NB4 (cell line): ENCODE measurements at places on chromosomes 12 and 14.

DNA sequence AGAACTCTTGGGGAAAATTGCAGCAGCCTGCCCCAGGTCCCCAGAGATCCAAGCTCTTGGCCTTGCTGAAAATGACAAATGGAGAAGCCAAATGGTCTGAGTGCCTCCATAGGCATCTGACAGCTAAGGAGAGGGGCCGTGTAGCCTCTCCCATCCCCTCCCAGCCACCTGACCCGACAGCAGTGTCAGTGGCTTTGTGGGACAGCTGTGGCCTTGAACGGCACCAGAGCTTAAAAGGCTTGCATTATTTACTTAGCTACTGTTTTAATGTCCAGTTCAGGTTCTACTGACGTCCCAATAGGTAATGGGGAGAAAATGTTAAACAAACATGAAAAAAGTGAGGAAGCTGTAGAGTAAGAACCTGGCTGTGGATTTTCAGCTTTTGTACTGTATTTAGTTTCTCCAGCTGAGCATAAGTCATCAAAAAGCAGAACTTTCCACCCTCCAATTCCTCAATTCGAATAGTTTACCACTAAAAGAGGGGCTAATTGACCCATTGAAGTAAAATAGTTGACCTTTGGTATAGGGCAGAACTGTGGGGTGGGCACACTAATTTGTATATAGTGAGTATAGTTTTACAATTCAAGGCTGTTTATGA, 50.0 kb downstream of the FOS start:
- DNase-seq = no peak

GRCh38 chr12:68118096-68118755, 41.3 kb downstream of the IFNG start:
- no peak for DNase-seq

- no peak for DNase-seq
Measured at GRCh38 chr12:127898616-127899015, 368.4 kb upstream of the TMEM132C start.

DNA sequence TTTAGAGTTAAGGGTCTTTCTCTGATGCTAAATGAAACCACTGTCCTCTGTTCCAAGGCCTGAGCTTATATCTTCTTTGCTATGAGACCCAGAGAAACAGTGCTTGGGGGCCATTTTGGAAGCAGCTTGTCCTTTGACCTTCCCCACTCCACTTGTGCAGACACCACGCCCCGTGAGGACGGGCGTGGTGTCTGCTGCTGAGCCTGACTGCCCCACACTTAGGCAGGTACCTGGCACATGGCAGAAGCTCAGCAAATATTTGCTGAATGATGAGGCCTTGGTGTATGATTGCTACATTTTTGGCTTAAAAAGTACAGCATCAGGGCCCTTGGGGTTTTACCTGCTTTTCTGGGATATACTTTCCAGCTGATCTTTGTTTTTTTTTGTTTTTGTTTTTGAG, 69.9 kb downstream of the RASSF3 start:
- no peak for DNase-seq

- no peak for DNase-seq
Measured at GRCh38 chr12:131482686-131483085, 228.2 kb upstream of the SFSWAP start.

DNA sequence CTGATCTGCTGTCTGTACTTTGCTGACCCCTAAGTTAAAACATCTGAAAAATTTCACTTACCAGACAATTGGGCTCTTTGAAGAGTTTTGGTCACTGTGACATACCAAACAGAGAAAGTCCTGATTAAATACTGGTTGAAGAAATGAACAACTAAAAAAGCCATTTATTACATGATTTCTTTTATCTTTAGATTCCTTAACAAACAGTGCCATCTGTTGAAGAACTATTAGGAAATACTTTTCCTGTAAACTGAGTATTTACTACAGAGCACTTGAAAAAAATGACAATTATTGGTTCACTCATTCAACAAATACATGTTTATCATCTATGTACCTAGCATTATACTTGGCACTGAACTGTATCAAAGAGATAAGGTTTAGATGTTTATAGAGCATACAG, 6.5 kb upstream of the WASHC4 start:
- peak; percentile 24 for DNase-seq

GRCh38 chr12:111677186-111677585, 8.6 kb downstream of the BRAP start:
- no peak for DNase-seq

- no peak for DNase-seq
Measured at GRCh38 chr12:24500831-24501230, 448.1 kb downstream of the BCAT1 start.

- DNase-seq = no peak
Measured at GRCh38 chr14:56181681-56182085, 63.5 kb downstream of the PELI2 start.

- DNase-seq = peak; percentile 49
Measured at GRCh38 chr14:99481745-99482099, 513 bp downstream of the CCNK start.

- DNase-seq = no peak
Measured at GRCh38 chr12:122876731-122877130, 19.2 kb downstream of the VPS37B start.

DNA sequence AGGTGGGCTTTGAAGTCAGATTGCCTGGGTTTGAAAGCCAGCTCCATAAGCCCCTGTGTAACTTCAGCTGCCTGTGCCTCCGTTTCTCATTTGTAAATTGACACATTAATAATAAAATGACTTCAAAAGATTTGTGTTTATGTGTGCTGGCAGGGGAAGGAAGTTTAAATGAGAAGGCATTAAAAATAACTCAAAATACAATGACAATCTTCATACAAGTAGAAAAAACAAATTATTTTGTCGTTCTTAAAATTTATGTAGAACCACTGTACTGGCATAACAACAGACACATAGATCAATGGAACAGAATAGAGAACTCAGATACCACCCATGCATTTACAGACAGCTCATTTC, 83.0 kb downstream of the PPM1A start:
- no peak for DNase-seq

GRCh38 chr12:45435945-45436710, 220.2 kb downstream of the ANO6 start:
- peak; percentile 75 for DNase-seq

GRCh38 chr14:61593330-61593729, 102.0 kb upstream of the HIF1A start:
- no peak for DNase-seq

- peak; percentile 90 for DNase-seq
Measured at GRCh38 chr14:100547633-100548294, 39.5 kb downstream of the BEGAIN start.

DNA sequence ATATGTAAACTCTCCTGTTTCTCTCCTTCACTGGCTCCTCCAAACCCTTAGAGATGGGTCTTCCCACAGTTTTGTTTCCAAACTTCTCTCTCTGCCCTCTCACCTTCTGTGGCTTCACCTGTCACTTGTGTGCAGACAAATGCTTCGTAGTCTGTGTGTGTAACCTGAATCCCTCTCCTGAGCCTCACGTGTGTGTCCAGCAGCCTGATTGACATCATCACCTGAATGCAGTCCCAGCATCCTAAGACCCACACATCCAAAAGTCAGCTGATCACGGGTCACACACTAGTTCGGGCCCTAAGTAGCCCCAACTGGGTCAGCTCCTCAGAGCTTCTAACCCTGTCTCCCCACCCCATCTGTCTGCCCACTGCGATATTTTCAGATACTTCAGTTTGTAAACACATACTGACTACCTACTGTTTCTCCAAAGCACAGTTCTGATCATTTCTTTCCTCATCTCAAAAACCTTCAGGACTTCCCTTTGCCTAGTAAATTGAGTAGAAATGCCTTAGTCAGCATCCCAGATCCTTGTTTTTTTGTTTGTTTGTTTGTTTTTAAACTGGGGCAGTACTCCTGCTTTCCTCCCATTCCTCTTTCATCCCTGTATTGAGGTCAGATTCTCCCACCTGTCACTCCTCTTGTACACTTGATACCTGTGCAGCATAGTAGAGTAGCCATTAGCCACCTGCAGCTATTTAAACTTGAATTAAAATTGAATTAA, 23.7 kb downstream of the FNTB start:
- no peak for DNase-seq

- no peak for DNase-seq
Measured at GRCh38 chr12:103909811-103910210, 20.4 kb upstream of the HSP90B1 start.

DNA sequence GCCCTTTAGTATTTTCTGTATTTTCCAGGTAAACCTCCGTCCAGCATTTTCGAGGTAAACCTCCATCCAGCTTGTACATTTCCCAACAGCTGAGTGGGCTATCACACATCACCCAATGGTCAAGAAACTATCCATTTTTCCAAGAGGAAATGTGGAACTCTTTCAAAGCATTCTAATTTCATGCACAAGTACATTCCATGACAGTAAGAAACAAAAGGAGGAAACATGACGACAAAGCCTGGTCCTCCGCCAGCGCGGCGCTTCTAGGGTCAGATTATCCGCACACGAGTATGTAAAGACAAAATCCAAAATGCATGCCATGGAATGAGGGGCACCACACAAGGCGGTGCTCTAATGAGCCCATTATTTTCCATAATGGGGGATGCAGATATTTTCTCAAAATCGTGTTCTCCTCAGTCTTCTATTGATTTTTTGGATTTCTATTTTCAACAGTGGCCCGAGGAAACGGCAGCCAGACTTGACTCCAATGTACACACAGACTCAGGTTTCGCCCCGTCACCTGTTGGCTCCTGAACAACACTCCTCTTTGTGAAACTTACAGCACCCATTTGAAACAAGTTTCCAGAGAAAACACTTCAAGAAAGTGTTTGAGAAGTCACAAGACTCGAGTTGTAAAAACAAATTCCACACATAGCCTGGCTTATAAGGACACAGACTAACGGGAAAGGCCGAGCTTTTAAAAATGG, 107.4 kb downstream of the PRICKLE1 start:
- DNase-seq = no peak

DNA sequence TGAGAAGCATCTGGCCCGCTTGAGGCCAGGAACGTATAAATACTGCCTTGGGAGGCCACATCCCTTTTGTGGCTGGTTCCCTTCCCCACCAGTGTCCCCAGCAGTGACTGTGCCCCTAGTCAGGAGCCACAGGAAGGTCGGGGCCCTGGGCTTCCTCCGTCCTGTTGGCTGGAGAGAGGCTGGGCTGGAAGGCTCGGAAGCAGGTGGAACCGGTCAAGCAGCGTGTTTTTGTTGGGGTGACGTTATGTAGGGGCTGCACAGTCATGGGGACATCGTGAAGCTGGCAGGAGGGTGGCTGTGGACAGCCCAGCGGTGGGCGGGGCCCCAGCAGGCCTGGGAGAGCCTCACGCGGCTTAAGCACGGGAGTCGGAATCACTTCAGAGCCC, 10.1 kb downstream of the XRCC3 start:
- no peak for DNase-seq

DNA sequence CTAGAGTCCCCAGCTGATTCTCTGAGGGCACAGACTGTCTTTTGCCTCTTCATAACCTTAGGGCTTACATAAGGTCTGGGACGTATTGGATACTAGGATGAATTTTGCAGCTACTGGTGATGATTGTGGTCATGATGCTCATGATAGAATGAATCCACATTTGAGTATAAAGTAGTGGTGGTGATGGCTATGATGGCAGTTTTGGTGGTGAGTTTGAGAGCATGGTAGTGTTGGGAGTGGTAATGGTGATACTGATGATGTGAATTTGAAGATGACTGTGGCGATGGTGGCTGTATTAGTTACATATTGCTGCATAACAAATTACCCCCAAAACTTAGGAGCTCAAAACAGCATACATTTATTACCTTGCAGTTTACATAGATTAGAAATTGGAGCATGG, 14.1 kb upstream of the ASIC1 start:
- no peak for DNase-seq

GRCh38 chr12:67457778-67458665, 188.9 kb downstream of the CAND1 start:
- peak; percentile 40 for DNase-seq

GRCh38 chr14:96592591-96593386, 90.6 kb downstream of the PAPOLA start:
- DNase-seq = no peak

- no peak for DNase-seq
Measured at GRCh38 chr14:103156651-103157378, 33.6 kb downstream of the TNFAIP2 start.

DNA sequence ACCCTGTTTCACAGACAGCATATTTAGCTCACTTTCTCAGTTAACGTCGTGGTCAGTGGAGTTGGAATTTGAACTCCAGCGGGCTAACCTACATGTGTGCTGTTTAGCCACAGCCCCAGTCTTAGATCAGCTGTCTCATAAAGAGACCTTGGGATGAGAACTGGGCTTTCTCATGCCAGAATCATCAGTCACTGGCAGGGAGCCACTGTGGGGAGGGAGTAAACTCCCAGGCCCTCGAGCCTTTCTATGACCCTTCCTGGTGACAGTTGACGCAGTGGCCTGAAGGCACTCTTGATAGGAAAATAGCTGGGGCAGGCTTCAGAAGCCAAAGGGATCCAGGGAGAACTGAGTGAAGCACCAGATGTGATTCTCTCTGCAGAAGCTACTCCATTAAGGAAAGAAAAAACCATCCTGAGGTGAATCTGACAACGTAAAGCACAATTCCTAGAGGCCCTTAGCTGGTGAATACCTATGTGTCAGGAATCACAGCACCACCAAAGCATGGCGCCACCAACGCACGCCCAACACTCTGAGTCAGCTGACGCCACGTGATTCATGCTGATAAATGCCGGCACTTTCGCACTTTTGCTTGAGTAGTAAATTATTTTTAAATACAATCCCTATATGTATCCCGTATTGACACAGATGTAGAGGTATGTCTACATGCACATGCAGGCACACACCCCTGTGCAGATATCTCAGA, 279.6 kb upstream of the TMEM132C start:
- DNase-seq = no peak

- no peak for DNase-seq
Measured at GRCh38 chr12:112115259-112116045, 6.9 kb upstream of the NAA25 start.

GRCh38 chr14:96519970-96520369, 17.8 kb downstream of the PAPOLA start:
- DNase-seq = no peak

DNA sequence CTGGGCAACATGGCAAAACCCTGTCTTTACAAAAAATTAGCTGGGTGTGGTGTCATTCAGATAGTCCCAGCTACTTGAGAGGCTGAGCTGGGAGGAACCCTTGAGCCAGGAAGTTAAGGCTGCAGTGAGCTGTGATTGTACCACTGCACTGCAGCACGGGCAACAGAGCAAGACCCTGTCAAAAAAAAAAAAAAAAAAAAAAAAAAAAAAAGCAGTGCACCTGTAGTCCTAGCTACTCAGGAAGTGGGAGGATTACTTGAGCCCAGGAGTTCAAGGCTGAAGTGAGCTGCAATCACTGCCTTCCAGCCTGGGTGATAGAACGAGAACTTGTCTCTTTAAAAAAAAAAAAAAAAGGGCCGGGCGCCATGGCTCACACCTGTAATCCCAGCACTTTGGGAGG, 5.6 kb downstream of the REM2 start:
- DNase-seq = no peak

- peak; percentile 90 for DNase-seq
Measured at GRCh38 chr14:46686652-46687051, 35.1 kb upstream of the RPL10L start.

- DNase-seq = no peak
Measured at GRCh38 chr12:31485571-31485970, 105.4 kb downstream of the DENND5B start.

GRCh38 chr12:127125607-127126259, 1141.2 kb upstream of the TMEM132C start:
- no peak for DNase-seq
